ENCODE measurements at places on chromosomes 2 and 18.

- no peak for DNase-seq
Observed at GRCh38 chr2:101496279-101496678, 21.4 kb upstream of the RFX8 start.

DNA sequence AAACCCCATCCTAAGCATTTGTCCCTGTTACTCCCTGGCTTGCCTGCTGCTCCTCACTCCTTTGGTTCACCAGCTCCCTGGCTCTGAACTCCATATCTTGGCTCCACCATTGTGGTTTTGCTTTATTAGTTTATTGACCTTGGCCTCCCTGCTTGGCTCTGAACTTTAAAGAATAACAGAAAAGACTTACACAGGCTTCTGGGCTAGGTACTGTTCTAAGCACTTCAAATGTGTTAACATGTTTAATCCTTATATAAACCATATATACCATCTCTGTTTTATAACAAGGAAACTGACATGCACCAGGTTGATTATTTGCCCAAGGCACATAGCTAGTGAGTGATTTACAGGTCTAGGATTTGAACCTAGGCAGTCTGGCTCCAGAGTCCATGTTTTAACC is 149.7 kb upstream of the CAPN13 start:
- DNase-seq, result no peak

GRCh38 chr2:162370931-162371330 is 27.0 kb downstream of the GCA start:
- no peak for DNase-seq

- no peak for DNase-seq
Observed at GRCh38 chr2:28665041-28665704, 86.5 kb upstream of the PPP1CB start.

GRCh38 chr2:109125593-109126500 is 3.2 kb upstream of the SH3RF3 start:
- DNase-seq, result no peak
